ENCODE measurements at places on chromosomes 7 and 10.
A peak's percentile ranks its signal among the peaks of the same experiment; 100 is the strongest.

GRCh38 chr7:25543798-25544197 lies 315.5 kb upstream of the NPVF start:
- DNase-seq: no peak

DNA sequence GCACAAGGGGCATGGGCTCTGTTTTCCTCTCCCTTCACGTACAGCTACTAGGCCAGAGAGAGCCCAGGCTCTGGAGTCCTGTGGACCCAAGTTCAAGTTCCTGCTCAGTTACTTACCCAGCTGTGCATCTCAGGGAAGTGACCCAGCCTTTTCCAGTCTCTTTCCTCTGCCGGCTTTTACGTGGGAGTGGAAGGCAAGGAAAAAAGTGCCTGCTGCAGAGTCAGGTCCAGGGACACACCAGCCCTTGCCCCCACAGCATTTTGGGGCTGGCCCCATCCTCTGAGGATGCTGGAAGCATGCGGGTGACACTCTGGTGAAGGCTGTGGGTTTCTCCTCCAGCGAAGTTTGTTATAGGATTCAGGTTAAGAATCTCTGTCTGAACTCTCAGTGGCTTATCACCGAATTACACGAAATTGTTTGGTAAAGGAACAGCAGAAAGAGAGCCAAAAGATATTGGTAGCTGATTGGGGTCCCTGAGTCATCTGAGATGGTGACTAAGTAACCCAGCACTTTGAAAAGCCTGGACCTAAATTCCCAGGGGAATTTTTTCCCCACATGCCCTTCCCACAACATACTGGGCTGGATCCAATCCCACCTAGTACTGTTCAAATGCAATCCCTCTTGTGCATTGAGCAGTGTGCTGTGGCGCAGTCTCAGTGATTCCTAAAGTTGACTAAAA lies 424.3 kb downstream of the RPS24 start:
- DNase-seq: peak; percentile 17

- DNase-seq: no peak
These were observed 4.6 kb downstream of the DCLRE1C start for GRCh38 chr10:14949291-14949690.

DNA sequence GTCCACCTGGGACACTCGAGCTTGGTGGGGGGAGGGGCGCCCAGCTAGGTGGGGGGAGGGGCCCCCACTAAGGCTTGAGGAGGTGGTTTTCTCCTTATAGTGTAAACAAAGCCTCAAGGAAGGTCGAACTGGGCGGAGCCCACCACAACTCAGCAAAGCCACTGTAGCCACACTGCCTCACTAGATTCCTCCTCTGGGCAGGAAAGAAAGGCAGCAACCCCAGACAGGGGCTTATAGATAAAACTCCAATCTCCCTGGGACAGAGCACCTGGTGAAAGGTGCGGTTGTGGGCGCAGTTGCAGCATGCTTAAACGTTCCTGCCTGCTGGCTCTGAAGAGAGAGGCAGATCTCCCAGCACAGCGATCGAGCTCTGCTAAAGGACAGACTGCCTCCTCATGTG lies 133.1 kb downstream of the SNX13 start:
- no peak for DNase-seq

DNA sequence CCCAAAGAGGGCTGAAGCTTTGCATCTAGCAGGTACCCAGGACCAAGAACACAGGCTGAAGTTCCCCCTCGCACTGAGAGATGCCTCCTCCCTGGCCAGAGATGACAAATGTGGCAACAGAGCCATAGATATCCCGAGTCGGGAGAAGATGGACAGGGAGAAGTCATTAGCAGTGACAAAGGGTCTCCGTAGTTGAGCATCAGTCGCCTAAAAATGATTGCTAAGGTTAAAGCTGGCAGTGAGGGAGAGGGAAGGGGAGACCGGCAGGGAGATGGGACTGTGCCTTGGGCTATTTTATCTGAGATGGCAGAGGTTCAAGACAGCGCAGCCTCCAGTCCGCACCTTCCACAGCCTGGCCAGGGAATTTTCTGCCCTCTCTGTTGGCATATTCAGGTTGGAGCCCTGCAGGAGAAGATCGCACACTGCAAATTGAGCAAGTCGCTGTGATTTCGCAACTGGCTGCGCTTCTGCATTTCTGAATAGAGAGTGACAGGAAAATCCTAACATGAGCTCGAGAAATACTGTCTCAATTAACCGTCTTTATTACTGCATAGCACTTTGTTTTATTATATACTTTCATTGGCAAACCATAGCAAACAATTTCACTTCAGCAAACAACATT lies 238.9 kb upstream of the GPR26 start:
- DNase-seq: no peak

DNA sequence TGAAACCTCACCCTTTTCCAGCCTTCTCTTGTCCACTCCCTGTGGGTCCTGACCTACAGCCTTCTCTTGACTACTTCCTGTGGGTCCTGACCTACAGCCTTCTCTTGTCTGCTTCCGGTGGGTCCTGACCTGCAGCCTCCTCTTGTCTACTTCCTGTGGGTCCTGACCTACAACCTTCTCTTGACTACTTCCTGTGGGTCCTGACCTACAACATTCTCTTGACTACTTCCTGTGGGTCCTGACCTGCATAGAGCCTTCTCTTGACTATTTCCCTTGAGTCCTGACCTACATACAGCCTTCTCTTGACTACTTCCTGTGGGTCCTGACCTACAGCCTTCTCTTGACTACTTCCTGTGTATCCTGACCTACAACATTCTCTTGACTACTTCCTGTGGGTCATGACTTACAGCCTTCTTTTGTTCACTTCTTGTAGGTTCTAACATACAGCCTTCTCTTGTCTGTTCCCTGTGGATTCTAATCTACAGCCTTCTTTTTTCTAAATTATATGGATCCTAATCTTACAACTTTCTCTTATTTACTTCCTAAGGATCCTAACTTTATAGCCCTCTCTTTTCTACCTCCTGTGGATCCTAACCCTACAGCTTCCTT lies 36.5 kb downstream of the C10orf71 start:
- no peak for DNase-seq

DNA sequence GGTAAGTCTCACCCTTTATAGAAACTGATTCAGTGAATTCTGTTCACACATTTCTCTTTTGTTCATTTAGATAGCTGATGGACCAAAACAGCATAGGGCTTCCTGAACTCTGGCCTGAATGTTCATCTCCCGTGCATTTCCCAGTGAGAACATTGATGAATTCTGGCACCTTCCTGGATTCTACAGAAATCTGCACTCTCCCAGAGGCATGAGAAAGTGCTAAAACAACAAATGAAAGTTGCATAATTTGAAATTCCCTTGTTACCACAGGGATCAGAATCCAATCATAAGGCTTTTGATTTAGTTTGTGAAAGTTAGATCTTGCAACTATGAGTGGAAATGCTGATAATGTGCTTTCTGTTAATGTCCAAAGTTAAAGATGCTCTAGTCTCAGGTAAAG lies 29.7 kb upstream of the SCIN start:
- DNase-seq: no peak

- DNase-seq: peak; percentile 27
These were observed at the start of gene IKZF1 for GRCh38 chr7:50304129-50304910. TSS of gene IKZF1 (plus strand) at chr7:50304716. CDS start at chr7:50319062, 14,346 bp downstream.

DNA sequence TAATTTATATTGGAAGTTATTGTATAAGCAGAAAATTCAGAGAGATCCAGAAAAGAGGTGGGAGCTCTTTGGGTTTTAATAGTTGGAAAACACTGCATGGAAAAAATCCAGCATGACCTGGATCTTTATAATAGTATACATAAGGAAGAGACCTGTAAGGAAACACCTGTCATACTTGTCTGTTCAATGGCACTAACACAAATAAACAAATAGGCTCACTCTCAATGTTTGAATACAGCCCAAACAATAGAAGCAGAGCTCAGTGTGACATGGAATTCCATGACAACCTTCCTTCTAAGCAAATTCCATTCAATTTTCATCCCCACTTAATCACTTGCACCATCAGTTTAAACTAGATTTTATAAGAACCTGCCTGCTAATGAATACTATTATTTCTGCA lies 31.7 kb downstream of the CISD1 start:
- no peak for DNase-seq

All from kidney tubule cell (primary cell).